ENCODE measurements at places on chromosomes 16 and 17. TPM values are rescaled to one million over a fixed set of nuclear protein-coding genes. Genes with fewer than 3 reads are reported as not detected.

DNA sequence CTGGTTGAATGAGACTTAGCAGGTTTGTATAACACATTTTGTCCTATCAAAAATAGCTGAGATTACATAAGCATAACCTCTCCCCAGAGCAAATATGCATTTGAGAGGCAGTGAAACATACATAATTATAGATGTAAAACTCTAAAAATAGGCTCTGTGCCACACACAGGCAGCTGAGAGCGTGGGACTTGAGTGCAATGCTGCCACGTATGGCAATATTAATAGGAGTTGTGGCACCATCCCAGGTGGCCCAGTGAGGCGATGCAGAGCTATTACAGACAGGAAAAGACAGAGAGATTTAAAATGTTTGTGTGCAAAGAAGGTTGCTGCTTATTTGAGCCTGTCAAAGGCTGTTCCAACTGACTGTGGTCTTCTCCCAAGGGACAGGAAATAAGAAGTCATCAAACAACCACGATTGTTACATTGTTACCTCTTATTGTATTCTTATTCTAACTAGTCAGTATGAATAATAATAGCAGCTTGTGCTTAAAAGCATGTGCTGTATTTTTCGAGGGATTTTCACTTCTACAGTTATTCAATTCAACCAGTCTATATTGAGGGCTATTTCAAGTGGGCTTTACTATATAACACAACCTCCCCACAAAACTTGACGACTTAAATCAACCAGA lies 116.5 kb downstream of the SALL1 start:
- H3K4me3 ChIP-seq: no peak overlapping the region
- no peak overlapping the region for H3K27ac ChIP-seq
- no peaks in the 10 kb centered on the region for H3K36me3 ChIP-seq

DNA sequence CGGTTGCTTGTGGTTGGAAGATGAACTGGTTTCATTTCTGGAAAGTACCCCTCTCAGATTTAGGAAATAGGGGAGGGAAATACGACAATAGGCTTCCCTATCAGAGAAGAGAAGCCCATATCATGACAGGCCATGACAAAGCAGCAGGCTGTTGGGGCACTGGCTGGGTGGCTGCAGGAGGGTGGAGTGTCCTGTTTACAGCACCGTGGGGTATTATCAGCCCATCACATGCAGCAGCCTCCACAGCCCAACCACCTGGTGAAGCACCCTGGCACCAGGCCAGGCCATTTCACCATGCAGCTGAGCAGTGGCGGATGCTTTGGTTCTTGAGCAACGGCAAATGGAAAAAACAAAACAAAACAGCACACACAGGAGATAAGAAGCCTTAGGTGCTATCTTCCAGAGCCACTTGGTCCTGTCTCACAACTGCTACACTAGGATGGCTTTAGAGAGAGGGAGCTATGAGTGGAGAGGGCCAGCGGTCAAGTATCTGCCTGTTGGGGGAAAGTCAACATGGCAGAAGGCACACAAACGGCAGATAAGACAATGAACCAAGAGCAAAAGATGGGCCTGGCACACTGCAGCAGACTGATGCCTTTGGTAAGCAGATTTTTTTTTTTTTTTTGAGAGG lies 24.2 kb downstream of the FAM117A start:
- H3K36me3 ChIP-seq: no peaks in the 10 kb centered on the region
- peak overlapping the region; percentile 50 for H3K27ac ChIP-seq
- DNase-seq: peak; percentile 81
- no peak overlapping the region for H3K4me3 ChIP-seq
- H3K4me1 ChIP-seq: peaks cover 48% of the 10 kb centered on the region

DNA sequence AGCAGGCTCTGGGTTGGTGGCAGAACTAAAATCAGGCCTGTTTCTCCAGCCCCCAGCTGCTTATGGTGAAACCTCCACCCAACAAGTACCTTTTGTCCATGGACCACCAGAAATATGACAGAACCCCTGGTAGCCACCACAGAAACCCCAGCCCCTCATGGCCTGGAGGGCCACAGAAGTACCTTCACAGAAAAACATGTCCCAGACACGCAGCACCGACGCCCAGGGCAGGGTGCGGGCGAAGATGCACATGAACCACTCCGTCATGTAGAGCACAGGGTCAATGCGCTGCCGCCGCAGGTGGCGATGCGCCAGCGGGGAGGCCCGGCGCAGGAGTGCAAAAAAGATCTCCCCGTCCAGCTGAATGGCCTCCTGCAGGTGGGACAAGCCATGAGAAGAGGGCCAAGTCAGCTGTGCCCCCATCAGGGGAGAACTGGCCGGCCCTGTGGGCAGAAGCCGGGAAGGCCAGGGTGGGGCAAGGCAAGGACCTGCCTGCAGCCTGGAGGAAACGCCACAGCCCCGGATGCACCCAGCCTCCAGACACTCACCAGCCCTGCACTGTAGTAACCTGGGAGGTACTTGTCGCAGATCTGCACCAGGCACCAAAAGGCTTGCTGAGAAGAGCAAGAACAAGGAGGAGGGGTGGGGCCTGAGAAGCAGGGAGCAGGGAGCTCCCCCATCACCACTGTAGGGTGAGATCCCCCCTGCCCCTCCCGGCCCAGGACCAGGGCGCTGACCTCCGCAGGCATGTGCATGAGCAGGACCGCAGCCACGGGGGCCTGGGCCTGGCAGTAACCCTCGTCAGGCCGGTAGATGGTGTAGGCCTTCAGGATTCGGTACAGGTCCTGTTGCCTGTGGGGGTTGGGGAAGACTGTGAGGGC lies 4.1 kb upstream of the CD2BP2 start:
- no peak overlapping the region for H3K27ac ChIP-seq
- peaks cover 21% of the 10 kb centered on the region for H3K4me1 ChIP-seq
- no peaks in the 10 kb centered on the region for H3K27me3 ChIP-seq
- H3K4me3 ChIP-seq: no peak overlapping the region
- no peaks in the 10 kb centered on the region for H3K36me3 ChIP-seq

- DNase-seq: no peak
- H3K4me1 ChIP-seq: peaks cover 89% of the 10 kb centered on the region
- no peaks in the 10 kb centered on the region for H3K27me3 ChIP-seq
These were observed 24.4 kb downstream of the SRL start for GRCh38 chr16:4217204-4218131.

DNA sequence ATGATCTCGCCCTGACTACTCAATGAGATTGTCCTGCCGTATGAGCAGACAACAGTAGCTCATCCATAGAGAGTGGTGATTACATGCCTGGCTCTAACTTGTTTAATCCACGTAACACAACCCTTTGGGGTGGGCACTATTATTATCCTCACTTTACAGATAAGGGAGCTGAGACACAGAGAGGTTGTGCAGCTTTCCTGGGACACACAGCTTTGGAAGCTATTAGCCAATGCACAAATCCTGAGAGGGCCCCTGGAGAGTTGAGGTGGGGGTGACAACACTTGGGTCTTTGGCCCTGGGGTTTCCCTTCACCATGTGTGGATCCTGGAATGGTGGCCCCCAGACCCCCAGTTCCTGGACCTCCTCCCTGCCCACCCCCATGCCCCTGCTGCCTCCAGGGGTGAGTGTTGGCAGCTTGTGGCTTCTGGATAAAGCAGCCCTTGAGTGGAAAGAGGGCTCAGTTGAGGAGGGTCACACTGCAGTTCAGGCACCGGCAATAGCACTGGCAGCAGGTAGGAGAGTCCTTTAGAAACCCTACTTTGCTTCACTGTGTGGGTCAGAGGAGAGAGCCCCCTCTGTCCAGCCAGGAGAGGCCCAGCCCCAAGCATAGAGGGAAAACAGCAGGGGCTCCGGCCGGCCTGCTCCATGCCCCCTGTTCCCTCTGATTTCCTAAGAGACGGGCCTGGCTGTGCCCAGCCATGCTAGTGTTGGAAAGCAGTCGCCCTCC lies 230.7 kb downstream of the KATNIP start:
- DNase-seq: no peak
- H3K27me3 ChIP-seq: no peaks in the 10 kb centered on the region
- no peaks in the 10 kb centered on the region for H3K36me3 ChIP-seq
- no peaks in the 10 kb centered on the region for H3K4me1 ChIP-seq

DNA sequence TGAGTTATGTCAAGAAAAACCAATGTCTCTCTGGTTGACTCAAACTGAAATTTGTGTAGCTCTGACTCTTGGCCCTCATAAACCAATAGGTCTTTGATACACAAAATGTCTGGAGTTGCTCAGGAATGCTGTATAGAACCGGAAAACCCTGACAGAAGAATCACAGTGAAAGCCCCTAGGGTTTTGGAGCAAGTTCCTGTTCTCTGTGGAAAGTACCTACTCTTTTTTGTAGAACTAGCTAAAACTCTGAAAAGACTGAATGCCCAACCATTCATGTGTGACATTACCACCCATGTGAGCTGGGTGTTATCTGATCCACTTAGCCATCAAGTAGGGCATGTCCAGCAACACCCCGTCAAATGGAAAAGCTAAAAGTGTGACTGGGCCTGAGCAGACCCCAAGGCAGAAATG lies 28.8 kb downstream of the CCL4 start:
- H3K4me3 ChIP-seq: no peak overlapping the region
- peaks cover 5% of the 10 kb centered on the region for H3K27me3 ChIP-seq
- no peak for DNase-seq
- H3K36me3 ChIP-seq: no peaks in the 10 kb centered on the region
- H3K4me1 ChIP-seq: no peaks in the 10 kb centered on the region

GRCh38 chr16:72789921-72790320 lies 258.0 kb downstream of the ZFHX3 start:
- H3K27ac ChIP-seq: no peak overlapping the region
- H3K27me3 ChIP-seq: no peaks in the 10 kb centered on the region
- DNase-seq: no peak

DNA sequence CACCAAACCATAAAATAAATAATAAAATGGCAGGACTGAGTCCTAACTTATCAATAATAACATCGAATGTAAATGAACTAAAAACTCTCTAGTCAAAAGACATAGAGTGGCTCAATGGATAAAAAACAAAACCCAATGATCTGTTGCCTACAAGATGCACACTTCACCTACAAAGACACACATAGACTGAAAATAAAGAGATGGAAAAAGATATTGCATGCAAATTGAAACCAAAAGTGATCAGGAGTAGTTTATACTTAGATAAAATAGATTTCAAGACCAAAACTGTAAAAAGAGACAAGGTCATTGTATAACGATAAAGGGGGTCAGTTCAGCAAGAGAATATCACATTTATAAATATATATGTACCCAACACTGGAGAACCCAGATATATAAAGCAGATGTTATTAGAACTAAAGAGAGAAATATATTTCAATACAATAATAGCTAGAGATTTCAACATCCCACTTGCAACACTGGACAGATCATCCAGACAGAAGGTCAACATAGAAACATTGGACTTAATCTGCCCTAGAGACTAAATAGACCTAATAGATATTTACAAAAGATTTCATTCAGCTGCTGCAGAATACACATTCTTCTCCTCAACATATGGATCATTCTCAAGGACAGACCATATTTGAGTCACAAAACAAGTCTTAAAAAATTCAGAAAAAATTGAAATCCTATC lies 29.8 kb downstream of the SLC47A2 start:
- no peak overlapping the region for H3K27ac ChIP-seq
- H3K27me3 ChIP-seq: no peaks in the 10 kb centered on the region
- no peak for DNase-seq
- H3K4me3 ChIP-seq: no peak overlapping the region

DNA sequence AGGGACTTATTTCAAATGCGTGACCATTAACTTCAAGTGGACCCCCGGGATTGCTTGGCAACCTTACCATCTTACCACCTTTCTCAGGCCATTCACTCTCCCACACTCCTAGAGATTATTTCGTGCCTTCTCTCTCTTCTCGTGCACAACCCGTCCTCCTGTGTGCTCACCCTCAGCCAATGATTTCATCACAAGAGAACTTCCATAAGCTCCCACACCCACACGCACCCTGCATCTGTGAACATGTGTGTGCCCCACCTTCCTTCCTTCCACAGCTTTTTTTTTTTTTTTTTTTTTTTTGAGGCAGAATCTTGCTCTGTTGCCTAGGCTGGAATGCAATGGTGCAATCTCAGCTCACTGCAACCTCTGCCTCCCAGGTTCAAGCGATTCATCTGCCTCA lies 27.4 kb upstream of the CDH3 start:
- no peaks in the 10 kb centered on the region for H3K36me3 ChIP-seq
- H3K4me1 ChIP-seq: no peaks in the 10 kb centered on the region
- H3K4me3 ChIP-seq: no peak overlapping the region
- DNase-seq: no peak
- no peaks in the 10 kb centered on the region for H3K27me3 ChIP-seq

- no peaks in the 10 kb centered on the region for H3K4me1 ChIP-seq
- no peaks in the 10 kb centered on the region for H3K36me3 ChIP-seq
- H3K4me3 ChIP-seq: no peak overlapping the region
These were observed 234.7 kb upstream of the IRX3 start for GRCh38 chr16:54521327-54521726.

GRCh38 chr17:57356153-57356718 lies 99.9 kb downstream of the MSI2 start:
- no peaks in the 10 kb centered on the region for H3K36me3 ChIP-seq
- peak overlapping the region; percentile 10 for H3K4me3 ChIP-seq
- H3K4me1 ChIP-seq: peaks cover 71% of the 10 kb centered on the region
- H3K27ac ChIP-seq: peak overlapping the region; percentile 89

DNA sequence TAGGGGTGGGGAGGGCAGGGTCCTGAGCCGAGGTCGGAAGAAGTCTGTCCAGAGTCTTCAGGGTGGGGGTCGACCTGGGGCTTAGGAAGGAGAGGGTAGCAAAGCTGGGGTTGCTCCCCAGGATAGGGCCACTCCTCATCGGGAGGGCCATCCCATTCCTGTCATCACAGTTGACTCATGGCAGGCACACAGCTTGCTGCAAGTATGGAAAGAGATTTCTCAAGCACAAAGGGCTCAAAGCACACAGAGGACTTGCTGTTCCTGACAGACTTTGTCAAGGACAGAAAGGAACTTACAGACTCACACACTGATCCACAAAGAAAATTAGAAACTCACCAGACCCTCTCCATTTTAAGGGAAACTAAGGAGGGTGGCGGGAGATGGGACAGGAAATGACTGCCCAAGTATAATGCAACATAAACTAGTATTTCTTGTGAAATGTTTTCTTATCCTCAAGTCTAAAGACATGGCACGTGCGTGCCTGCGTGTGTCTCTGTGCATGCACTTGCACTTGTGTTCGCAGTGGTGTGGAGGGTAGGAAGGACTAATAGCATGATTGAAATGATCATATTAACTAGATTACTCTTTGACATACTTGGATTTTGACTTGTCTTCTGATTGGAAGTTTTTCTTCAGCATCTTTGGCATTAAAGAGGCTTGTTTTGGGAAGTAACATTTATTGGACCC lies 2.4 kb downstream of the AOC2 start:
- H3K36me3 ChIP-seq: peaks cover 36% of the 10 kb centered on the region
- H3K27me3 ChIP-seq: no peaks in the 10 kb centered on the region
- H3K27ac ChIP-seq: no peak overlapping the region

- no peak for DNase-seq
- no peaks in the 10 kb centered on the region for H3K4me1 ChIP-seq
- peaks cover 24% of the 10 kb centered on the region for H3K27me3 ChIP-seq
- H3K36me3 ChIP-seq: no peaks in the 10 kb centered on the region
- H3K4me3 ChIP-seq: no peak overlapping the region
- peak overlapping the region; percentile 48 for H3K27ac ChIP-seq
These were observed 60.9 kb upstream of the TNRC6A start for GRCh38 chr16:24668481-24669061.

GRCh38 chr17:41837761-41838538 lies at the start of gene KLHL10:
TSS of gene KLHL10 (plus strand) at chr17:41837825. CDS start at chr17:41837933, 108 bp downstream.
- H3K27ac ChIP-seq: no peak within 1 kb of the TSS
- peaks cover 10% of the 10 kb centered on the region for H3K4me1 ChIP-seq
- H3K36me3 ChIP-seq: no peaks in the 10 kb centered on the region
- no peak for DNase-seq
- peak within 1 kb of the TSS; percentile 81 for H3K4me3 ChIP-seq

GRCh38 chr17:79625706-79626105 lies 14.9 kb upstream of the RBFOX3 start:
- DNase-seq: no peak
- H3K36me3 ChIP-seq: no peaks in the 10 kb centered on the region
- no peaks in the 10 kb centered on the region for H3K4me1 ChIP-seq

MYH13 gene
- not detected for total RNA-seq

AHSP gene
- total RNA-seq: not detected

EFCAB3 gene
- not detected for total RNA-seq

IGSF6 gene
- 0.60 TPM for total RNA-seq

ATF7IP2 gene
- 1.4 TPM for total RNA-seq

SLC52A1 gene
- total RNA-seq: not detected

KRT32 gene
- total RNA-seq: not detected

WNT9B gene
- not detected for total RNA-seq
